Head of caudate nucleus (tissue), 42 donors: ENCODE measurements at places on chromosomes 2 and 18.

GRCh38 chr2:70321370-70321769, 19.5 kb upstream of the FAM136A start:
- DNase-seq = no peak

DNA sequence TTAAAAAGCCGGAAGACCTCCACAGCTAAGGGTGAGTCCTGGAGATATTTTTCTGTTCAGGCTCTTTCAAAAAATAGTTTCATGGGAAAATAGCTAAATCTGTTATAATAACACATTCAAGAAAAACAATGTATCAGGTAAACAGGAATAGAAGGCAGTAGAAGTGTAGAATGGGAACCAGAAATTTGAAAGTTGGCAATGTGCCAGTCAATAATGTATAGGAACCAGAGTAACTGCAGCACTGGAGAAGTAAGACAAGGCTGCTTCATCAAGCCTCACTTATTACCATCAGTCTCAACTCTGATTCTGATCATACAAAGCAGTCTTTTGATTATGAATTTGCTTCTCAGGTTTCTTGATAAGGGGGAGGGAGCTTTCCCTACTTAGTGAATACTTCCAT, 81.4 kb upstream of the VRK2 start:
- no peak for DNase-seq

- no peak for DNase-seq
Measured at GRCh38 chr2:206688990-206689389, 29.2 kb downstream of the DYTN start.

DNA sequence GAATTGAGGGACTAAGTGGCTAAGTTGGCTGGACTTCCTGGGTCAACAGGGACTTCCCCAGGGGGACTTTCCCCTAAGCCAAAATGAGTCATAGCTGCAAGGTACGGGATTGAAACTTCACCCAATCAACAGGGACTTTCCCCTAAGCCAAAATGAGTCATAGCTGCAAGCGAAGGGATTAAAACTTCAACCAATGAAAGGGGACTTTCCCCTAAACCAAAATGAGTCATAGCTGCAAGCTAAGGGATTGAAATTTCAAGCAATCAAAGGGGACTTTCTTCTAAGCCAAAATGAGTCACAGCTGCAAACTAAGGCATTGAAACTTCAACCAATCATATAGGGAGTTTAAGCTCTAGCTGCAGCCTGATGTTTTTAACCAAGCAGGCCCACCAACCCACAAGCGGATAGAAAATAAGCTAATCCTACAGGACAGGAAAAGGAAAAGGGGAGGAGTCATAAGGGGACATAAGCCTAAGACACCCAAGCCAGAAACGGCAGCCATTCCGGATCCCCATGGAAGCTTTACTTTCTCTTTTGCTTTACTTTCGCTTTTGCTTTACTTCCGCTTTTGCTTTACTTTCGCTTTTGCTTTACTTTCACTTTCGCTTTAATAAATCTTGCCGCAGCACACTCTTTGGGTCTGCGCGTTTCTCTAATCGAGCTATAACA, 1375.4 kb upstream of the CELF4 start:
- DNase-seq = no peak

DNA sequence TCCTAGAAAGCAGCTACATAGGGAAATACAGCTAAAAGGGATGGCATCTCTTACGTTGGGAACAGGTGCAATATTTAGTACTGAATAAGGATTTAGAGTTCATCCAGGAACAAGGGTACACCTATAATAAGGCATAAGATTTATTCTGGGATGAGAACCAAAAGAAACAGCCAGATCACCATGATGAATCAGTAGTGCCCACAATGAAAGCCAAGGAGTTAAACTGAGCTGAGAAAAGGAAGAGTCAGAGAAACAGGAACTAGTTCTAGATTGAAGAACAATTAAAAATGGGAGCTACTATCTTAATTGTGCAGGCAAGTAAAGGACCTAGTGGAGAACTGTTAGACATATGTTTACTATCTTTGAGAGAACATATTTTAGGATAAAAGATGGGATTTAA, 692.3 kb downstream of the LRP1B start:
- no peak for DNase-seq

- DNase-seq = peak; percentile 18
Measured at GRCh38 chr2:132911726-132912724, 242.0 kb upstream of the LYPD1 start.

DNA sequence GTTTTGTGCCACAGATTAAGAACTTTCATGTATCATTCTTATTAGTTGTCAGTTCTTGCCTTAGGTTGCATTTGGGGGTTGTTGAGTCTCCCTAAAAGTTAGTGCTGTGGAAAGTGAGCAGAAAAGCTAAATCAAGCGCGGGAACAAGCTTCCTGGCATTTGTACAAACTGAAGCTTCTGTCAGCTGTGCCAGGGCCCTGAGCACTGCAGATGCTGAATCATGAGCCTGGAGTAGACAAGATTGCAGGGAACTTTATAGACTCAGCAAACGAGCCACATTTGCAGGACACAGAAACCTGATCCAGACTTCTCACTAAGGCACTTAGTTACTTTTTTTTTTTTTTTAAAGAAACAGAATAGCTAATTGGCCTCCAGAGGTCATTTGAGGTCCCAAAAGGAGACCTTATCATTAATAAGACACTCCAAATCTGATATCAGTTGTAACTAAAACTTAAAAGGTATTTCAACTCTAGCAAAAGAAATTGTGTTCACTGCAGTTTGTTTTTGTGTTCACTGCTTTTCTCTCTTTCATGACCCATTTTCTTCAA, 88.7 kb downstream of the ADAM23 start:
- DNase-seq = no peak

- DNase-seq = no peak
Measured at GRCh38 chr18:59564561-59564960, 132.7 kb downstream of the CCBE1 start.

- DNase-seq = no peak
Measured at GRCh38 chr2:178997067-178997466, 52.9 kb downstream of the CCDC141 start.

DNA sequence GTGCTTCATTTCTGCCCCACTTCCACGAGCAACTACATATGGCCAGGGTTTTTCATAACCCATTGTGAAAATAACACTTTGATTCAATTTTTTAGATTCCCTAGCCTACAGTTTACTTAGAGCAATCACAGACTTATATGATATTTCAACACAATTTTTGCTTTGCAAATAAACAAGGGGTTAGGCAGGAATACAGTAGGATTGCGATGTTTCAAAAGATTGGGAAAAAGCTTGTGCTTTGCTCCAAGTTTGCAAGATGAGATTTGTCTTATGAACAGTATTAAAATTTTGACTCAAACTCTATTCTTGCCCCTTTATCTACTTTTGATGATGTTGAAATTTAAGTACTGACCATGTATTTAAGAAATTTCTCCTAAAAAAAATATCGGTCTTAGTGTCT, 814.5 kb upstream of the PIK3C3 start:
- DNase-seq = no peak

DNA sequence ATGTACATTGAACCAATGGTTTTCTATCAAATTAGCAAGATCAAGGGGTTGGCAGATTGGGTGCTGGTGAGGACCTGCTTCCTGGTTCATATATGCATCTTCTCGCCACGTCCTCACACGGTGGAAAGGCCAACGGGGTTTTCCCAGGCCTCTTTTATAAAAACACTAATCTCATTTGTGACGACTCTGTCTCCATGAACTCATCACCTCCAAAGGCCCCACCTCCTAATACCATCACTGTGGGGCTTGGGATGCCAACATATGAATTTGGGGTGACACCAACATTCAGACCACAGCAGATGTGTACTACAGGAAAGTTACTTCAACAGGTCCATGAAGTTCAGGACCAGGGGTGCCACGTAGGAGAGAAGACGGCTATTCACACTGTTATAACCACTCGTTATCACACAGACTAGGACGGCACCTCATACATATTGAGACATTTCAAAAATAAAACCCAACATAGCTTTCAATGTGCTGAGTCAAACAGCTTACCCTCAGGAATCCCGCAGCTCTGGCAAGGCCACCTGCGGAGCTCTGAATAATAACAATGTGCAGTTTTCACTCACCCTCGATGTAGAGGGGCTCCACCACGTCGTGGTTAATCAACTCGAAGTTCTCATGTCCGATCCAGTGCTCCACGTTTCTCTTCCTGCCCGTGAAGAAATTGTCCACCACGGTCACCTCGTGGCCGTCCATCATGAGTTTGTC, 49.3 kb downstream of the UXS1 start:
- no peak for DNase-seq

DNA sequence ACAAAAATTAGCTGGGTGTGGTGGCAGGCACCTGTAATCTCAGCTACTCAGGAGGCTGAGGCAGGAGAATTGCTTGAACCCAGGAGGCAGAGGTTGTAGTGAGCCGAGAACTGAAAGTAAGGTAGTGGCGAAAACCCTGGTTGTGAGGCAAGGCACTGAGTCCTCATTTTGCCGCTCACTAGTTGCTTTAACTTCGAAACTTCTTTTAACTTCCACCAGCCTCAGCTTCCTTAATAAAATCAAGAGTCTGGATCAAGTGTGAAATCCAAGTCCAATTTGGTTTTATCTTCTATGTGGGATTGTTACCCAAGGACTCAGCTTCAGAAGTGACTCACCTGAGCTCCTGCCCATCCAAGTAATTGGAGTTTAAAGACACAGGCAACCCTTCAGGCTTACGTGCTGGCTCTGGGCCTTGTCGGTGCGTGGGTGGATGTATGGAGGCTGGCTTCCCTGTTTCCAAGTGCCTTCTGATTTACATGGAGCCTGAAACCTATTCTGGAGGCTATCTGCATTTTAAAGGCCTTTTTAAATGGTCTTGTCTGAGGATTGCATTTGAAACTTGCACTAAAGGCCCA, 374.2 kb upstream of the ID2 start:
- no peak for DNase-seq

- DNase-seq = no peak
Measured at GRCh38 chr2:20175267-20175666, 49.7 kb downstream of the SDC1 start.

DNA sequence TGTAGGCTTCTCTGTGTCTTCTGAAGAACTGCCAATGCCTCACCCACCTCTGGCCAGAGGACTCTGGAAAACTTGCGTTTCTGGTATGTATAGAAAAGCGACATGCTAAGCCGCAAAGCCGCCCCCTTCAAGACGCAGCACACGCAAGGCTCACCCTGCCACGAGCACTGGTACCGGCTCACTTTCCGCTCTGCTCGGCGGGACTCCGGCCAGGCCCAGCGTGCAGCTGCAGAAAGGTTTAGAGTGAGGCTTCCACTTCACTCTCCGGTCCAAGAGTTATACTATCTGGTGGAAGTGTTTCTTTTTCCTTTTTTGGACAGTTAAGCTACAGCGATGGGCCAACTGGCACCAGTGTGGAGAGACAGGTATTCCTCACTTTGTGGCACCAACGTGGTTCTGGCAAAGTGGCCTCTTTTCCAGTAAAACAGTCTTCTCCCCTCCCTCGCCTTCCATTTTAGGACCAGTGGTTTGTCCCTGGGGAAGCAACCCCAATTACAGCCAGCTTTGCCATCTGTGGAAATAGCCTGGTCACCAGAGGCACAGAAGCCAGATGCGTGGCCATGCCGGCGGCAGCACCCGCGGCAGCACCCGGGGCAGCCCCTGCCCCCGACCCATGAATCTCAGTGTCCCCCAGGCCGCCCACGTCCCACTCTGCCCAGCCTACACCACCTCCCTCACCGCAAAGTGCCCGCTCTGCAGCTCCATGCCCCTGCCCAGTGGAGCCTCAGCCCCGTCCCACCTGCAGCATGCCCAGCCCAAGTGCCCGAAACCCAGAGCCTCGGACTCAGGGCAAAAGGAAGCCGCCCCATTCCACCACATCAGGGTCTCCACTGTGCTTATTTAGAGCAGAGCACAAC, 91.6 kb upstream of the CTDP1 start:
- DNase-seq = no peak

DNA sequence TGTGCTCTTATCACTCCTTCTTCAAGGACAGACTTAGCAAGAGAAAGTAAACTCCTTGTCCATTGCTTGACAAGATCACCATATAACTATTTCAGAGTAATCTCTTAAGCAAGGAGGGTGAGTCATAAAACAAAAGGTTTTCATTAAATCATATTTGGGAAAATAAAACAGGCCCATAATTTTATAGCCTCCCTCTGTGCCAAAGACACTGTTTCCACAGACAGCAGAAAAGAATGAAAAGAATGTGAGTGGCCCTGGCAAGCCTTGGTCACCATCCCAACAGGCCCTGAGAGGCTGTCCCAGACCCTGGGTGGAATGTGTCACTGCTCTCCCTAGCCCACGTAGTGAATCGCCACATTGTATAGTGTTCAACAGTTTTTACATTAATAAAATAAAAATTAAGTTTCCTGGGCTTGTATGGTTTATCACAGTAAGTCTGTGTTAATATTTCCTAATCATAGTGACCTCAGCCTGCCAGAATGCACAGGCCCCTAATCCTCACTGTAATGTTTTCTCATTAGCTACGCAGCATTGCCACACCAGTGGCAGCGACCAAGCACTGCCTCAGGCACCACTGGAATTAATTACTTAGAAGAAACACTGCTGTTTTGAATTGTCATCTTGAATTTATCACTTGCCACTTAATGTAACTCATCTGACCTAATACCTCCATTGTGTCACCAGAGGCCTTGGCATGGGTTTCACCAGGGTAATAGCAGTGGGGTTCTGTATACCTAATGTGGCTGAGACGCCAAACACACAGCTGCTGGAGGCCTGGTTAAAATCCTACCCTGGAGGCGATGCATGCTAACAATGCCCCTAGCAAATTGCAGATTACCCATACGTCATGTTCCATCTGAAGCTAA, 401.9 kb downstream of the LNPK start:
- DNase-seq = no peak

- DNase-seq = no peak
Measured at GRCh38 chr2:239609607-239610310, 208.9 kb upstream of the HDAC4 start.

- no peak for DNase-seq
Measured at GRCh38 chr2:236964291-236964690, 121.4 kb upstream of the COPS8 start.

DNA sequence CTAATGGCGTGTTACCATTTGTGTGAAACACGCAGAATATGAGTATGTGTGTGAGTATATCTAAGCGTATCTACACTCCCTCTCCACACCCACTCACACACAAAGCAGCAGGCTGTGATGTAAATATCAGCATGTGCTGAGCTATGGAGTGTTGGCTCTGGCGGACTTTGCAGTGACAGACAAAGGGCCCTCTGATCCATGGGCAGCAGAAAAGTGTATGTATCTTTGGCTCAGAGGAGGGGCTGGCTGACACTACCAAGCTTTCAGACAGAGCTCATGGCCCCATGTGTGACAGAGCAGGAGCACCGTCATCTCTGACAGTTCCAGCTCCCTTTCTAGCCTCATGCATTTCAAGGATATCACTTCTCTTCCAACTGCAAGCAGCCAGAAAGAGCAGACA, 57.2 kb upstream of the ASB18 start:
- DNase-seq = no peak

GRCh38 chr18:6885992-6886796, 156.7 kb downstream of the ARHGAP28 start:
- no peak for DNase-seq

DNA sequence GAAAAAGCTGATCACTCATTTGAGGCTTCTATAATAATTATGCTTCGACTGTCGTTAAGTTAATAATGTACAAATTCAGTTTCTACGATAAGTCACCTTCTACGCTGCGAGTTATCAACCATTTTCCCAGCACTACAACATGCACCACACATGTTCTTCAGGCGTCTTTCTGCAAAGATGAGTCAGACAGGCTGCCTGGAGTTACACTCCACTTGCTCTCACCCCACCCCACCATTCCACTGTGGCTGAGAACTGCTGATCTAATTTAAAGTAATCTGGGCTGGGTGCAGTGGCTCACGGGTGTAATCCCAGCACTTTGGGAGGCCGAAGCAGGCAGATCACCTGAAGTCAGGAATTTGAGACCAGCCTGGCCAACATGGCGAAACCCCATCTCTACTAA, 218.6 kb downstream of the DYM start:
- peak; percentile 49 for DNase-seq
